Fibroblast of skin of right biceps (primary cell): ENCODE measurements at places on chromosomes 6 and 20.
A peak's percentile ranks its signal among the peaks of the same experiment; 100 is the strongest.

DNA sequence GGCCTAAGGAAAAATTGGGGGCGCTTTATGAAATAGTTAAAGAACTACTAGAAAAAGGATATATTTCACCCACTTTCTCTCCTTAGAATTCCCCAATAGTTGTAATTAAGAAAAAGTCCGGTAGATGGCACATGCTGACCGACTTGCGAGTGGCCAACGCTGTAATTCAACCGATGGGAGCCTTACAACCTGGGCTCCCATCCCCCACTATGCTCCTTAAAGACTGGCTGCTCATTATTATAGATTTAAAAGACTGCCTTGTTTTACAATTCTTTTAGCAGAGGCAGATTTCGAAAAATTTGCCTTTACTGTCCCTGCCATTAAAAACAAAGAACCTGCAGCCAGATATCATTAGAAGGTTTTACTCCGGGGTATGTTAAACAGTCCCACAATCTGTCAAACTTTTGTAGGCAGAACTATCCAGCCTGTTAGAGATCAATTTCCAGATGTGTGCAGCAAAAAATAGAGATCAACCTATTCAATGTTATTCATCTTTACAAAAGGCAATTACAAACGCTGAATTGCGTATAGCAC is 58.5 kb upstream of the PRSS16 start:
- DNase-seq = peak; percentile 81

DNA sequence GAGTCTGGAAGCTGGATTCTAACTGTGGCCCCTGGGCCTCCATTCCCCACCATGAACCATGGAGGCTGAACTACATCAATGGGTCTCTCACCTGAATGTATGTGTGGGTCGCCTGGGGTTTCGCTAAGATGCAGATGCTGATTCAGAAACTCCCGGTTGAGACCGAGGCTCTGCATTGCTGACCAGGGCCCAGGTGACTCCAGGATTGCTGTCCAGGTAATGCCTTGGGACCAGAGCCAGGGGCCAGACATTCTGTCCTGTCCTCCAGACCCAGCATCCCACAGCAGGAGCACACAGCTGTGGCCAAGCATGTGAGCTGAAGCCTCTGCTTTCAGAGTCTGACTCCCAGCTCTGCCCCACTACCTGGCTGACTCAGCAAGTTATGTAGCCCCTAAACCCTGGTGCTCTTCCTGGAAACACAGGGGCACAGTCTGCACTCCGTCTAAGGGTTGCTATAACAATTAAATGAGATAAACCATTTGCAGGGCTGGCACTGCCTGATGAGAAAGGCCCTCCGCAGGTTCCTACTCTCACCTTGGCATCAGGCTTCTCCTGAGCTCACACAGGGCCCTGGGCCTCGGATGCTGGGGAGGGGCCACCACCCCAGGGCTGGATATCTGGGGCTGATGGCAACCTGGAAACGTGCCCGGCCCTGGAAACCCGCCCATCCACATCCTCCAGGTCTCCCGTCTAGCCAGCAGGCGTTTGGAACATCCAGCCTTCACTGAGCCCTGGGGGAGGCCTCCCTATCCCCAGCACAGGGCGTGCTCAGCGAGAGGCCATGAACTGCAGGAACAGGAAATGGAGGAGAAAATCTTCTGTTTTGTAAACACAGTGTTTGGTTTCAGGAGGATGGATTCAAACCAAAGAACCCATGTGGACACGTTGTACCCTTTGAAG is 175.7 kb downstream of the DLL1 start:
- no peak for DNase-seq

DNA sequence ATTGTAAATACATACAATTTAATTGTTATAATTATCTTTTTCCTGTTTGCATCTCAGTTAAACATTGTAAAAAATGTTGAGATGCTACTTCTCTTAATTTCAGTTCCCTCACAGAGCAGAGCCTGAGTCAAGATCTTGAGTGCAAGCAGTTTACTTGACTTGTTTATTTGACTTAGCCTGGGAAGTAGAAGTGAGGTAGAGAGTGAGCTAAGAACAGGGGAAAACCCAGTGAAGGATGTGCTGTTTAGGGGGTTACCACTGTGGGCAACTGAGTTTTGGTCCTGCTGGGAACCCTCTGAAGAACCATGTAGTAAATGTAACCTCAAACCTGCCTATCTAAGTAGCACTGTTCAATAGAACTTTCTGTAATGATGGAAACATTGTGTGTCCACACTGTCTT is 495.2 kb upstream of the FLRT3 start:
- no peak for DNase-seq

- DNase-seq = peak; percentile 28
Observed at GRCh38 chr20:42082611-42083010, 464.4 kb upstream of the CHD6 start.

DNA sequence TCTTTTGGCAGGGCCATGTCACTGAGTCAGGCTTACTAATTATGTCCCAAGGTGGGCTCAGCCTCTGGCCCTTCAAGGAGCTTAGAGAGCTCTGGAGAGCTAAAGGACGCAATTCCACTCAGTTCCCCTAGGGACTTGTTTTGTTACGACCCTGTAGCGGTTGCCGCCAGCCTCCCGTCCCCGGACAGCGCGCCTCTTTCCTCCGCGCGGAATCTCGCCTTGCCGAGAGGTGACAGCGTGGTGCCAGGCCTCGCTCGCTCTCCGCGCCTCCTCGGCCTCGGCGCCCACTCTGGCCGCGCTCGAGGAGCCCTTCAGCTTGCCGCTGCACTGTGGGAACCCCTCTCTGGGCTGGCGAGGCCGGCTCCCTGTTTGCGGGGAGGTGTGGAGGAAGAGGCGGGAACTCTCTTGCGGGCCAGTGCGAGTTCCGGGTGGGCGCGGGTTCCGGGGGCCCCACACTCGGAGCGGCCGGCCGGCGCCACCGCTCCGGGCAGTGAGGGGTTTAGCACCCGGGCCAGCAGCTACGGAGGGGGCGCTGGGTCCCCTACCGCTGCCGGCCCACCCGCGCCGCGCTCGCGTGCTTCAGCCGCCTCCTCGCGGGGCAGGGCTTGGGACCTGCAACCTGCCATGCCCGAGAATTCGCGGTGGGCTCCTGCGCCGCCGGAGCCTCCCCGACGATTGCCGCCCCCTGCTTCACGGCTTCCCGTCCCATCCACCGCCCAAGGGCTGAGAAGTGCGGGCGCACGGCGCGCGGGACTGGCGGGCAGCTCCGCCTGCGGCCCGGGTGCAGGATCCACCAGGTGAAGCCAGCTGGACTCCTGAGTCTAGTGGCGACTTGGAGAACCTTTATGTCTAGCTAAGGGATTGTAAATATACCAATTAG is 9.9 kb upstream of the ZNF311 start:
- peak; percentile 18 for DNase-seq

GRCh38 chr6:8085053-8085511 is 17.3 kb downstream of the EEF1E1 start:
- DNase-seq = peak; percentile 94

- no peak for DNase-seq
Observed at GRCh38 chr6:82681119-82681714, 317.6 kb downstream of the TPBG start.

- peak; percentile 98 for DNase-seq
Observed at GRCh38 chr6:160974304-160974771, 17.2 kb upstream of the MAP3K4 start.

- DNase-seq = no peak
Observed at GRCh38 chr6:43495409-43495941, 14.7 kb downstream of the LRRC73 start.

DNA sequence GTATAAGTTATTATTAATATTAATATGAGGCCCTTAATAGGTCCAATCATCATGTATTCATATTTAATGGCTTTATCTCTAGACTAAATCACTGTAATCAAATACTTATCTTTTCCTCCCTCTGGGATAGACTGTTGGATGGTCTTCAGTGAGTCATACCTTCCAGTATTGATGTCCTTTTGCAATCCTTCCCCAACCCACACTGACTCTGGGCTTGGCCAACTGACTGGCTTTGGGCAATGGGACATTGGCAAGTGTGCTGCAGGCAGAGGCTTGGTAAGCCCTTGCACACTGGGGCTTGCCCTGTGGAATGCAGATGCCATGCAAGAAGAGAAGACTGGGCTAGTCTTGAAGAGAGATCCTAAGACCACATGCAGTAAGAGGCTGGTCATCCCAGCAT is 136.6 kb downstream of the CCDC170 start:
- no peak for DNase-seq

GRCh38 chr6:79719248-79719960 is 88.3 kb downstream of the SH3BGRL2 start:
- peak; percentile 55 for DNase-seq

GRCh38 chr6:53986165-53986720 is 125.0 kb upstream of the MLIP start:
- DNase-seq = peak; percentile 75

GRCh38 chr6:99618649-99619408 is 12.2 kb downstream of the PRDM13 start:
- no peak for DNase-seq

GRCh38 chr20:48421547-48421946 is 406.3 kb downstream of the PREX1 start:
- DNase-seq = no peak

DNA sequence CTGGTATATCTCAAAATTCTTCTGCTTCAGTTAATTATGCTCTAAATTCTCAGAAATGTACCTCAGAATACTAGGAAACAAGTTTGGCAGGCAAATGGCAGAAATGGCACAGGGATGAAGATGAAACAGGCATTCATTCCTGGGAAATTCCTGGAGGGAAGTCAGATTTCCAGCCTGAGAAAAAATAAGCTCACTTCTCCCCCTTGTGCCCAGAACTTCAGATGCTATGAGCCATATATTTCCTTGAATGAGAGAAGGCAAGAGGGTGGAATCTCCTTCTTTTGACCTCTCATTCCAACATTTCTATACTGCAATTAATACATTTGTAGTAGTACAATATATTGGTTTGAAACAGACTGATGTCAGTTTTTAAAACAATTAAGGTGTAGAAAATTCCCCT is 22.8 kb downstream of the RGS17 start:
- peak; percentile 32 for DNase-seq

- no peak for DNase-seq
Observed at GRCh38 chr6:34285448-34286164, 36.8 kb upstream of the SMIM29 start.

DNA sequence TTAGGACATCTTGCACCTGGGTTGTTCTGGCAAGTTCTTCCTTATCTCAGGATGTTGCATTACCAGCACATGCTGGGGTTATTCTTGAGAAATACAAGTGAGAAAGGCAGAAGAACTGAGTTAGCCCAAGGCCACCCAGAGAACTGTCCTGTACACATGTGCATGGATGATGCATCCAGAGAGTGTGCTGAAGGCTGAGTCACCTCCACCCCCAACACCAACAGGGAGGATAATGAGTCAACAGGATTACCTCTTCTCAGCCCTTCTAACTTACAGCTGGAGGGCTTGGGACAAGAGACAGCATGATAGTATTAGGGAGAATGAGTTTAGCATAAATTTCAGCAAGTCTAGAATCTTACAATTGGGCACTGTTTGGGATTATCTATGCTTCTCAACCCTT is 8.5 kb downstream of the SCGN start:
- DNase-seq = peak; percentile 54

- no peak for DNase-seq
Observed at GRCh38 chr6:166658115-166658791, 31.2 kb upstream of the RPS6KA2 start.
